ENCODE measurements at places on chromosomes 16 and 17. TPM values are rescaled to one million over a fixed set of nuclear protein-coding genes. Genes with fewer than 3 reads are reported as not detected.

The ASIC2 gene
- under 0.01 TPM for total RNA-seq

The CFAP119 gene
- 1.7 TPM for total RNA-seq

The ZC3H18 gene
- total RNA-seq = 4.2 TPM

DNA sequence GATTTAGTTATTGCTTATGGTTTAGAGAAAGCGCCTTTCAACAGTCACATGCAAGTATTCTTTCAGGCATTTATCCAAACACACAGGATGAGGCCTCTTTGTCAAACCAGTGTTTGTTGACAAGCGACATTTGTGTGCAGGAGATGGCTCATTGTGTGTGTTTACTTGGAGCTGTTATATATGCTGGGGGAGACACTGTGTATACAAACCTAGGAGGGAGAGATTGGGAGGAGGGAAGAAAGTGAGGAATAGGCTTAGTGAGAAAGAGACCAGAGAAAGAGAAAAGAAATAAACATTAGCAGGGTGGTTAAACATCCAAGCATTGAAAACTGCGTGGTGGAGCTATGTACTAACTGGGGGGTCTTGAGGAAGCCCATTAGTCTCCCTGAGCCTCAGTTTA lies 437.6 kb downstream of the MAF start:
- no peak for DNase-seq

DNA sequence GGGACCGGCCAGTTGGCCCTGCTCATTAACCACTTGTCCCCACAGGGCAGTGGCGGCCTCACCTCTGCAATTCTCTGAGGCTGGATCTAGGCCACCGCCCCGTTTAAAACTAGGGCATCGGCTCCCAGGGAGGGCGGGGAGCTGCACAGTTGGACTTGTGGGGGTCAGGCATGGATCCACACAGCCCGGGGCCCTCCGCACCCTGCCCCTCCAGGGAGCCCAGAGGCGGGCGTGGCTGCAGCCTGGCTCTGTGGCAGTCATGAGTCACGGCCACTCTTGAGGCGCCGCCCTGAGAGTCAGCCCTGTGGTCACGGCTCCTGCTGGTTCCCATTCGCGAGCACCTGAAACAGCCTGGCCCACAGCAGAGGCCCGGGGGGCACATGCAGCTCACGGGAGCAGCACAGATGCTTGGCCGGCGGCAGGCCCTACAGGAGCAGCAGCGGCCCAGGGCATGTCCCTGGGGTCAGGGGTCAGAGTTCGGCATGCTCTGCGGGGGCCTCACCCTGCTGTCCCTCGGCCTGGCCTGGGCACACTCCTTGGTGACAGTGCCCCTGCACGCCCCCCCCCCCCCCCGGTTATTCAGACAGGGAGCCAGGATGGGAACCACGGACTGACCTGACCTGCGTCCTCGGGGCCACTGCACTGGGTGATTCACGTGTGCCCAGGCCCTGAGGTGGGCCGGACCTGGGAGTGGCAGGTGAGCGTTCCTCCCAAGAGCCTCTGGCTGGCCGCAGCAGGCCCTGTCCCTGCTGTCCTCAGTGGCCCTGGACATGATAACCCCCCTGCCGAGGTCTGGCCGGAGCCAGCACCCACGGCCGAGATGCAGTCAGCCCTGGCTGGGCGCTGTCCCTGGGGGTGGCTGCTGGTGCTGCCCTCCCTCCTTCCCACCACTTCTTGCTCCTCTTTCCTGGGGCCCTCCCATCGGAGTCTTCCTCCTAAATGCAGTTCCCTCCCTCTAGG lies 8.2 kb downstream of the CAPN15 start:
- peak; percentile 52 for DNase-seq

DNA sequence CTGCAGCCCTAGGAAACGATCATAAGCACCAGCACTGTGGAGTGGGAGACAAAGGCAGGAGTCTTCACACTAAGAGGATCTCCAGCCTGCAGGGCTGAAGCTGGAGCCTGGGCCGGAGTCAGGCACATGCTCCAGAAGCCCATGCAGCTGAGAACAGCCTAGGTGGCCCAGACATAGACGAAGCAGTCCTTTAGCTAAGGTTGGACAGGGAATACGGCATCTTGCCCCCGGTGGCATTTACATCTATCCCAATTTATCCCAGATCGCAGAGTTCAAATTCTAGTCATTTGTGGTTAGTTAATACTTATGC lies 13.9 kb downstream of the TSPOAP1 start:
- no peak for DNase-seq

DNA sequence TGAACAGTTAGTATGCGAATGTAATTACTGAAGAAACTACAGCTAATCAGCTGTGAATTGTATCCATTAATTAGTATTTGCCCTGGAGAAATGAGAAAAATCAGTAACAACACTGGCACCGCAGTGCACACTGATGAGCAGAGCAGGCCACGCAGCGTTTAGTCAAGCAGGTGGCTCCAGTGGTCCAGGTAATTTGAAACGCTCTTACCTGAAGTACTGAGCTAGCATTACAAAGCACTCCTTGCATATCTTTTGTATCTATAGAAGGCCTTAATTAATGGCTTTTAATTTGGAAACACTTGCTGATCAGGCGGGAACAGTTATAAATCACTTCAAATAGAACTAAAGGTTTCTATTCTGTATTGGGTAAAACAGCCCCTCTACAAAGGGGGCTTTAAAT lies 76.4 kb downstream of the TOX3 start:
- DNase-seq = no peak

- DNase-seq = no peak
Measured at GRCh38 chr17:44960691-44961090, 7.4 kb downstream of the C1QL1 start.

- peak; percentile 47 for DNase-seq
Measured at GRCh38 chr16:85717393-85718152, 28.8 kb upstream of the GINS2 start.
